ENCODE measurements at places on chromosomes 2 and 18. TPM values are rescaled to one million over a fixed set of nuclear protein-coding genes. Genes with fewer than 3 reads are reported as not detected.

Gene PTPN2
- total RNA-seq, result 53.9 TPM

Gene TLX2
- not detected for total RNA-seq

Gene PIEZO2
- total RNA-seq, result 20.4 TPM

Gene RGPD3
- 0.12 TPM for total RNA-seq

Gene SNX17
- total RNA-seq, result 97.6 TPM

Gene FOSL2
- total RNA-seq, result 123 TPM

Gene TCF4
- total RNA-seq, result 143 TPM

Gene CRYBA2
- total RNA-seq, result not detected

Gene RNF152
- 21.2 TPM for total RNA-seq

Gene MYO3B
- 0.17 TPM for total RNA-seq

- H3K27ac ChIP-seq, result no peak overlapping the region
- no peaks in the 10 kb centered on the region for H3K27me3 ChIP-seq
- H3K36me3 ChIP-seq, result no peaks in the 10 kb centered on the region
- DNase-seq, result no peak
- no peak overlapping the region for H3K4me3 ChIP-seq
Observed at GRCh38 chr18:1627494-1627893, 722.8 kb downstream of the ADCYAP1 start.

GRCh38 chr2:238928520-238929241 lies 80.8 kb downstream of the TWIST2 start:
- DNase-seq, result peak; percentile 40
- no peaks in the 10 kb centered on the region for H3K36me3 ChIP-seq
- H3K27me3 ChIP-seq, result no peaks in the 10 kb centered on the region
- H3K4me3 ChIP-seq, result no peak overlapping the region
- H3K4me1 ChIP-seq, result no peaks in the 10 kb centered on the region
- peak overlapping the region; percentile 30 for H3K27ac ChIP-seq

DNA sequence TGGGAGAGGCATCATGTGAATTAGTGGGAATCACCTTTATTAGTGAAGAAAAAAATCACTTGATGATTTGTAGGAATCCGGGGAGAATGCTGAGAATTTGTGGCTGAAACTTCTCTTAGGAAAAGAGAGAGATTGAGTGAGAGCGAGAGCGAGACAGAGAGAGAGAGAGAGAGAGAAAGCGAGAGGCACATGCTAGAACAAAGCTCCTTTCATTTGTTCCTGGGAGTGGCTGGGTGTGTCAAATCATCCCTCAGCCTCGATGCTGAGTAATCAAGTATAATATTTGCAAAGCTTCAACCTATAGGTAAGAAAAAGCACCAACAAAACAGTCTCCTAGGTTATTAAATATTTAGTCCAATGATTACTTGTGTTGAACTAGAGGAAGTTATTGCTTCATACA lies 4.4 kb upstream of the SERPINB5 start:
- no peaks in the 10 kb centered on the region for H3K4me1 ChIP-seq
- no peak overlapping the region for H3K27ac ChIP-seq
- H3K4me3 ChIP-seq, result no peak overlapping the region
- DNase-seq, result no peak
- H3K36me3 ChIP-seq, result no peaks in the 10 kb centered on the region
- H3K27me3 ChIP-seq, result no peaks in the 10 kb centered on the region

- H3K27me3 ChIP-seq, result no peaks in the 10 kb centered on the region
- DNase-seq, result no peak
- no peak overlapping the region for H3K27ac ChIP-seq
Observed at GRCh38 chr18:10060469-10060782, 146.6 kb downstream of the VAPA start.

DNA sequence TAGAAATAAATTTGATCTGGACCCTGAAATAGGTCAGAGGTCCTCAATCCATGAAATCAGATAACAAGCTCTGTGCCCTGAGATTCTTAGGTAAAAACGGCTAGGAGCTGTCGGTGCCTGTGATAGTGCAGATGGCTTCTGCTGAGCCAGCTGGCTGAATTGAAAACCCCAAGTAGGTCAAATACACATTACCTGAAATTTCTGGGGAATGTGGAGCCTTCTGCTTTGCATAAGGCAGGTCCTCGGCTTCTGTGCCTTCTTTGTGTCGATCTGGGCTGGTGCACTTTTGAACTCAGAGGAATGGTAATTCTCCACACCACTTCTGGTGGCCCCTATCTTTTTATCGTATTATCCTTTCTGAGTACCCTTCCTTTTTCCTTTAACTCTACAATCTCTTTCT lies 66.6 kb downstream of the CNTNAP5 start:
- H3K4me3 ChIP-seq, result no peak overlapping the region
- DNase-seq, result no peak
- H3K4me1 ChIP-seq, result no peaks in the 10 kb centered on the region

DNA sequence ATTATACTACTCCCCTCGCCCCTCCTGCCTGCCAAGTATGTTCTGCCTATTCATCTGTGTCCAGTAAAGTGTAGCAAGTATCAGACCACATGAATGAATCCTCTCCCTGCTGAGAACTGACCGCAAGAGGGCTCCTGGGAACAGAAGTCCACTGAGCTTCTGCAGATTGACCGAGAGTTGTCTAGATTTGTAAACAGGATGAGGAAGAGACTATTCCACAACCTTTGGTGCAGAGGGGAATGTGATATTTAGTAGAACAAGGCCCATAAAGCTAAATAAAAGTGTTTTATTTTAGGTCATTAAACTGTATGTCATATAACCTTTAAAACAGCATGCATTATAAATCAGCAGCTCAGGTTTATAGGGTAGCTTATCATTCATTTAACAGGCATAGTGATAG lies 377.0 kb downstream of the DCC start:
- H3K4me3 ChIP-seq, result no peak overlapping the region
- H3K4me1 ChIP-seq, result no peaks in the 10 kb centered on the region
- H3K27me3 ChIP-seq, result no peaks in the 10 kb centered on the region
- H3K27ac ChIP-seq, result no peak overlapping the region
- no peak for DNase-seq
- no peaks in the 10 kb centered on the region for H3K36me3 ChIP-seq

- H3K27me3 ChIP-seq, result no peaks in the 10 kb centered on the region
- peak; percentile 34 for DNase-seq
- H3K36me3 ChIP-seq, result no peaks in the 10 kb centered on the region
- H3K4me1 ChIP-seq, result peaks cover 24% of the 10 kb centered on the region
- no peak overlapping the region for H3K27ac ChIP-seq
Observed at GRCh38 chr2:109211315-109211714, 82.3 kb downstream of the SH3RF3 start.

GRCh38 chr18:37484983-37485834 lies 80.4 kb downstream of the CELF4 start:
- no peak overlapping the region for H3K27ac ChIP-seq
- no peak overlapping the region for H3K4me3 ChIP-seq
- peaks cover 60% of the 10 kb centered on the region for H3K27me3 ChIP-seq
- no peaks in the 10 kb centered on the region for H3K36me3 ChIP-seq

DNA sequence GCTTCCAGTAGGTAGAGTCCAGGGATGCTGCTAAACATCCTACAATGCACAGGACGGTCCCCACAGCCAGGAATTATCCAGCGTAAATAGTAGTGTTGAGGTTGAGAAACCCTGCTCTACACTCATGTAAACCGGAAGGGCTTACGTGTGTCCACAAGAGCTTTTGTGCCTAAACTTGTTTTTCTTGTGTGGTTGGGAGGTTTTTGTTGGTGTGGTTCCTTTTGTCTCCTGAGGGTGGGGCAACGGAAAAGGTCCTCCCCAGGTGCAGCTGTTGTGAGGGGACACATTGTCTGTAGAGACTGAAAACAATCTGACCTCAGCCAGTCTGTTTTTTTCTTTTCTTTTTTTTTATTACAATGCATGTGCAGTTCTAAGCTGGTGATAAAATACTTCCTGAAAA lies 72.7 kb upstream of the MGAT5 start:
- DNase-seq, result no peak
- H3K27ac ChIP-seq, result no peak overlapping the region
- no peaks in the 10 kb centered on the region for H3K36me3 ChIP-seq
- no peaks in the 10 kb centered on the region for H3K27me3 ChIP-seq
- peaks cover 9% of the 10 kb centered on the region for H3K4me1 ChIP-seq

- peaks cover 42% of the 10 kb centered on the region for H3K36me3 ChIP-seq
- H3K27ac ChIP-seq, result peak within 1 kb of the TSS; percentile 98
Observed at GRCh38 chr2:231463698-231464575, at the start of gene NCL. Gene NCL, minus strand, starts transcription at chr2:231464484. Its CDS starts 131 bp downstream, at chr2:231464353.

GRCh38 chr2:101741775-101742520 lies 44.4 kb downstream of the MAP4K4 start:
- no peak for DNase-seq
- H3K27ac ChIP-seq, result no peak overlapping the region
- no peaks in the 10 kb centered on the region for H3K27me3 ChIP-seq
- no peaks in the 10 kb centered on the region for H3K36me3 ChIP-seq
- H3K4me3 ChIP-seq, result no peak overlapping the region
- H3K4me1 ChIP-seq, result peaks cover 54% of the 10 kb centered on the region

DNA sequence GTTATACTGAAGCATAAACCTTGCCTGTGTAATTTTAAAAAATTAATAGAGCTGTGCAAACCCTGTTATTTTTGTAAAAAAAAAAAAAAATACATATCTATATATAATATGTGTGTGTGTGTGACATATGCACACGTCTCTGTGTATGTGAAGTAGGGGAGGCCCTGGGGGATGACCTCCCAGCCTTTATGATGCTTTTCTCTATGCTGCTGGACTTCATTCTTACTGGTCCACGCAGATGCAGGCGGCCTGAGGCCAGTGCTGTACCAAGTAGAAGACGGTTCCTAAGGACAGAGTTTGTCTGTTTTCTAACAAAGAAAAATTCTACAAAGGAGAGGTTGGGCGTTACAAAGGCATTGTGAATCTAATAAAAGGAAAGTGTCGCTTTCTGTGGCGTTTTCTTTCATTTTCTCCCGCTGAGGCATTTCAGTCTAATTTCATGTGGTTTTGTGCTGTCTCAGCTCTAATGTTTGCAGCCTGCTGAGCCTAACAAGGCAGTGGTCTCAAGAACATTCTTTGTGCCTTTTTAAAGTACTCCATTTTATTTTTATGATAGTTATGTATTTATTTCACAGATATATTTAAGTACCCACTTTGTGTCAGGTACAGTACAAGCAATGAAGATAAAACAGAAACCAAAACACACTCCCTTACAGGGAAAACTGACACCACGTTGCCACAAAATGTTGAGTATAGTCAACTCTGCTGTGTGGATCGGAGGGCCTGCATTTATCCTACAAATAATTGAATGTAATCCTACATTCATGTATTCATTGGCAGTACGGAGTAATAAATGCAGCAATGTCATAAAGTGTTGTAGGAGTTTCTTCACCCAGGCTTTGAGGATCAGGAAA lies 118.0 kb downstream of the RAB3GAP1 start:
- H3K27ac ChIP-seq, result no peak overlapping the region
- no peak overlapping the region for H3K4me3 ChIP-seq
- H3K36me3 ChIP-seq, result peaks cover 61% of the 10 kb centered on the region
- no peak for DNase-seq
- H3K27me3 ChIP-seq, result no peaks in the 10 kb centered on the region
- no peaks in the 10 kb centered on the region for H3K4me1 ChIP-seq

GRCh38 chr2:25894135-25894830 lies 16.0 kb upstream of the ASXL2 start:
- no peak overlapping the region for H3K4me3 ChIP-seq
- no peak overlapping the region for H3K27ac ChIP-seq
- no peaks in the 10 kb centered on the region for H3K27me3 ChIP-seq
- peak; percentile 22 for DNase-seq

DNA sequence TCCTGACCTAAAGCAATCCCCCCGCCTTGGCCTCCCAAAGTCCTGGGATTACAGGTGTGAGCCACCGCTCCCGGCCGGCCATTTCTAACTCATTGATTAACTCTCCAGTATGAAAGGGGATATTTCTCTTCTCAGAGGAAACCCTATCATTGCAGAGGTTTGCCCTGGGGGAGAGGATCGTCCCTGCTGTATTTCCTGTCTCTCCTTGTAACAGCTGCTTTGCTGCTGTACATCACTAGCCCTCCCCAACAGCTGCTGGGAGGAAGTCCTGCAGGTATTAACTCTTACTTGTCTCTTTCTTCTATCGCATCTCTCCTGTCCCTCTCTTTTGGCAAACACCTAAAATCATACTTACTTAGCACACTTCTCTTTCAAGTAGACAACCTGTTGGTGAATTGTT lies 219.0 kb upstream of the DSEL start:
- H3K36me3 ChIP-seq, result no peaks in the 10 kb centered on the region
- no peaks in the 10 kb centered on the region for H3K4me1 ChIP-seq
- no peak for DNase-seq
- no peak overlapping the region for H3K27ac ChIP-seq
- no peak overlapping the region for H3K4me3 ChIP-seq
- H3K27me3 ChIP-seq, result no peaks in the 10 kb centered on the region

- H3K4me1 ChIP-seq, result no peaks in the 10 kb centered on the region
- peaks cover 9% of the 10 kb centered on the region for H3K27me3 ChIP-seq
- no peak overlapping the region for H3K4me3 ChIP-seq
- DNase-seq, result peak; percentile 28
Observed at GRCh38 chr2:240170883-240171282, 30.4 kb upstream of the OTOS start.

GRCh38 chr2:186590350-186590758 lies 498 bp downstream of the ITGAV start:
- DNase-seq, result no peak
- no peaks in the 10 kb centered on the region for H3K27me3 ChIP-seq
- peaks cover 40% of the 10 kb centered on the region for H3K4me1 ChIP-seq
- H3K27ac ChIP-seq, result peak overlapping the region; percentile 96

DNA sequence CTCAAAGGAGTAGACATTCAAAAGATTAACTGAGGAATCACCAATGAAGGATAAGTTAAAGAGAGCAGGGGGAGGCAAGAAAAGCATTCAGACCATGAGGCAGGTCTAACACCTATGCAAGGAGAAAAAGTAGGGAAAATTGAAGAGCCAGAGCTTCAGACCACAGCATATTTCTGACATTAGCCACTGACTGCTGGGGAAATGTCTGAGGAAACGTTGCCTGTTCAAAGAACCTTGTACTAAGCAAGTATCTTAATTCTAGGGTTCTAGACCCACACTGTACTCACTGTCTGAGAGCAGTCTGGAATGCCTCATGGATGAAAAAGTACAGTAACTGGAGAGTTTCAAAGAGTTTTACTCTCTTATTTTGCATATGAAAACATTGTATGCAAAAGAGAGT lies 39.5 kb upstream of the TFPI start:
- no peaks in the 10 kb centered on the region for H3K27me3 ChIP-seq
- no peak overlapping the region for H3K4me3 ChIP-seq
- H3K27ac ChIP-seq, result no peak overlapping the region
- no peaks in the 10 kb centered on the region for H3K36me3 ChIP-seq

DNA sequence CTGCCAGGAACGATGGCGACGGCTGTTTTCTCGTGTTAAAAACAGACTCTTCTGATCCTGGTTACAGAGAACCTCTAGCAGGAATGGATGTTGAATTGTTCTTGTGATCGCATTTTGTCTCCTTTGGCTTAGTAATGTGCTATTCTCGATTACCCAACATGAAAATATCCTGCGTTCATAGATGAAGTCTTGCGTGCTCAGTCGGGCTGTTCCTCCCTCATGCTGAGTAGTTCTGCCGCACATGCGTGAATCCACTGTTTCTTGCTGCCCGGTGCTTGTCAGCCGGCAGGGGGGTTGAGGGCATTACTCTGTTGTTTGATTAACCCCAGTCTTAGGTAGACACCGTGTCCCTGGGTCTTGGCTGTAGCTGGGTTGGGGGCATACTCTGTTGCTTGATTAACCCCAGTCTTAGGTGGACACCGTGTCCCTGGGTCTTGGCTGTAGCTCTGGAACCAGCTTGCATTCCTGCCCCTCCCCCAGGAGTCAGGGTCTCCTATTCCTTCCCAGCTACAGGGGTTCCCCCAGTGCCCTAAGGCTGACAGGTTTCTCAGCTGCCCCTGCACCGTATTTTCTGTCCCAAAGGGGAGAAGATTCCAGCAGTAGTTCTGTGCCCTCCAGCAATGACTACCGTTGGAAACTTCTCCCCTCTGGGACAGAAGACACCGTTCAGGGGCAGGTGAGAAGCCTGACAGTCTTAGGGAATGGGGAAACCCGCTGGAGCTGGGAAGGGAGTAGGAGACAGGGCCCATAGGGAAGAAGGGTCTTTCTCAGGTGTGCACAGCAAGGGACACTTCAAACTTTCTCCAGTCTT lies 22.1 kb upstream of the ASB1 start:
- peaks cover 8% of the 10 kb centered on the region for H3K36me3 ChIP-seq
- H3K27me3 ChIP-seq, result no peaks in the 10 kb centered on the region
- peak overlapping the region; percentile 23 for H3K4me3 ChIP-seq
